ENCODE measurements at places on chromosomes 2 and 18. TPM values are rescaled to one million over a fixed set of nuclear protein-coding genes. Genes with fewer than 3 reads are reported as not detected.

The SERPINB12 gene
- not detected for total RNA-seq

The CAPN14 gene
- 0.12 TPM for total RNA-seq

The ASB18 gene
- total RNA-seq: not detected

The MAP2 gene
- 0.12 TPM for total RNA-seq

The PCARE gene
- not detected for total RNA-seq

The SNORC gene
- 0.97 TPM for total RNA-seq

The CD302 gene
- total RNA-seq: 0.42 TPM

The UGT1A4 gene
- total RNA-seq: not detected

The DPYSL5 gene
- total RNA-seq: not detected

The C1GALT1C1L gene
- not detected for total RNA-seq

The SIX3 gene
- total RNA-seq: not detected

The TTN gene
- total RNA-seq: 11.6 TPM

The CFC1 gene
- total RNA-seq: not detected

The SULT1C4 gene
- not detected for total RNA-seq

The SNRNP27 gene
- 62.8 TPM for total RNA-seq

The RTKN gene
- 0.62 TPM for total RNA-seq

The SCN2A gene
- total RNA-seq: not detected

The ALPP gene
- total RNA-seq: not detected

The HAAO gene
- total RNA-seq: not detected

The ACKR3 gene
- total RNA-seq: 6.4 TPM

The LOXHD1 gene
- 0.35 TPM for total RNA-seq

The CNDP1 gene
- total RNA-seq: not detected

Measured in activated CD4-positive, alpha-beta T cell treated with anti-CD3 and anti-CD28 coated beads, Interleukin-2, amount 10 ng/mL, durations not matched to agents 7 days and 5 days (primary cell).